ENCODE measurements at places on chromosomes 2 and 18. TPM values are rescaled to one million over a fixed set of nuclear protein-coding genes. Genes with fewer than 3 reads are reported as not detected.

The SCN3A gene
- polyA plus RNA-seq: 0.16 TPM

The ICA1L gene
- polyA plus RNA-seq: 3.1 TPM

The APLF gene
- 1.6 TPM for polyA plus RNA-seq

The SIX3 gene
- polyA plus RNA-seq: not detected

The TGFA gene
- polyA plus RNA-seq: 0.06 TPM

The ATOH8 gene
- 5.6 TPM for polyA plus RNA-seq

The STARD6 gene
- polyA plus RNA-seq: 0.42 TPM

The KLHL41 gene
- 0.42 TPM for polyA plus RNA-seq

The ANKRD30B gene
- polyA plus RNA-seq: not detected

The ACOXL gene
- not detected for polyA plus RNA-seq

The LIPG gene
- 0.30 TPM for polyA plus RNA-seq

The PLEK gene
- not detected for polyA plus RNA-seq

All from fibroblast of lung (primary cell).